NCI-H187 (cell line): ENCODE measurements at places on chromosomes 2 and 18.

GRCh38 chr18:35289727-35290093, 319 bp downstream of the ZSCAN30 start:
- no peak for DNase-seq

DNA sequence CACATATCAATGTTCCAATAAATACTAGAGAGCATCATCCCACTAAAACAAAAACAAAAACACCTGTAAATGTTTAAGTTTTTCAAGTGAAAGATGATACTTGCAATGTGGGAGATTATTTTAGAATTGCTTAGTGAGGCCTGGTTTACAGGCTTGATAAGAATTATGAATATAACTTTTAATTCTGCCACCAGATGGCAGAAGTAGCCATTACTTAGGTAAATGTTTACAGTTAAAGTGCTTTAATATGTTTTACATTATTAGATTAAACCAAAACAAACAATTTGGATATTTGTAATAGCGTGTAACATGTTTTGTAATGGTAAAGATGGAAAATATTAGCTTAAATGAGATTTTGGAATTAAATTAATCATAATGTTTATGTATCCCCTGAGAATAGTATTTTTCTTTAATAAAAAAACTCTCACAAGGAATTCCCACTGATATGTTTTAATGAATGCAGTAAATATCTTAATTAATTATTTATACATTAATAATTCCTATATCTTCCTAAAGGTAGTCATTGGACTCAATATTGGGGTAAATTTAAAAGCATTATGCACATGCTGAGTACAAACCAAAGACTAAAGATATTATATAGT, 522.0 kb downstream of the SPAG16 start:
- no peak for DNase-seq

DNA sequence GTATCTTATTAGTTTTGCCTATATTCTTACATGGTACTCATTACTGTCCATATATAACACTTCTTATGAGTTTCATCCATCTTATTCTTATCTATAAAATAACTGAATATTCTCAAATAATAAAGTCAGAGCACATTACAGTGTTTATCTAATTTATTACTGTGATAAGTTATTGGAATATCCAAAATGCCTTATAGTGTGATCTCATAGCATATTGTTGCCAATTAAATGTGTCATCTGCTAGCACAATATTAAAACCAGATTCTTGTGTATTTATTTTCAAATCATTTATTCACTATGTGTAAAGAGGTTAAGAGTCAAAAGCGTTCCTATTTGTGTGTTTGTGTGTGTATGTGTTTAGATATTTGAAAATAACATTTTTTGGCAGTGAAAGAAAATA, 151.9 kb downstream of the WDR7 start:
- DNase-seq: no peak

DNA sequence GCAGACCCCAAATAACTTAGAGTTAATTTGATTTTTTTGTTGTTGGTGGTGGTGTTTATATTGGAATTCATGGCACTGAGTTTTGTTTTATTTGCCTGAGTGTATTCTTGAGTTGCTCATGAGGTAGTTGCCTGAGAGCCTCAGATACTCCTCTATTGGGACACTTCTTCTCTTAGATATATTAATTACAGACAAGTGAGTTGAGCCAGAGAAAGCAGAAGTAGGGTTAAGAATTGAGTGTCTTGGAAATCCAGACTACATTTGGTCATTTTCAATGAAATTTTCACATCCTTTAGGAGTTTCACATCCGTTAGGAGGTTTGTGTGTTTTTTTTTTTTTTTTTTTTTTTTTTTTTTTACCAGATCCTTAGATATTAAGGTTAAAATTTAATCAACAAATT, 29.0 kb downstream of the FMNL2 start:
- no peak for DNase-seq

GRCh38 chr2:216690853-216691741, 4.3 kb downstream of the IGFBP5 start:
- DNase-seq: peak; percentile 41

GRCh38 chr2:129892773-129893172, 86.7 kb upstream of the RAB6C start:
- DNase-seq: no peak

GRCh38 chr2:46269001-46269400, 28.2 kb upstream of the EPAS1 start:
- DNase-seq: no peak

DNA sequence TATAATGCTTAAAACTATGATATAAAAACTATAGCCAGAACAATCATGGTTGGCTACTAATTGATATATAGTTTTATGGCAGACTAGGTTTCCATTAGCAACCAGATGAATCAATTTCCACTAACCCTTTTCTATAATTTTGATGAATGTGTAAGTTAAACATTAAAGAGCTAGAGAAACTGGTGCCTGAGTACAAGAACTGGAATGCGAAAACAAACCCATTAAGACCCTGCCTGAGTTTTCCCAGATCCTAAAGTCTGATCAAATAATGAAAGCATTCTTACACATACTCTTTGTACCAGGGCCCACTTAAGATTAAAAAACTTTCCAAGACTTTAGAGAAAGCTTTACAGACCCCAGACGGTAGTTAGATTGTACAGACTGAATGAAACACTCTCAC, 21.3 kb downstream of the MRPL19 start:
- no peak for DNase-seq

DNA sequence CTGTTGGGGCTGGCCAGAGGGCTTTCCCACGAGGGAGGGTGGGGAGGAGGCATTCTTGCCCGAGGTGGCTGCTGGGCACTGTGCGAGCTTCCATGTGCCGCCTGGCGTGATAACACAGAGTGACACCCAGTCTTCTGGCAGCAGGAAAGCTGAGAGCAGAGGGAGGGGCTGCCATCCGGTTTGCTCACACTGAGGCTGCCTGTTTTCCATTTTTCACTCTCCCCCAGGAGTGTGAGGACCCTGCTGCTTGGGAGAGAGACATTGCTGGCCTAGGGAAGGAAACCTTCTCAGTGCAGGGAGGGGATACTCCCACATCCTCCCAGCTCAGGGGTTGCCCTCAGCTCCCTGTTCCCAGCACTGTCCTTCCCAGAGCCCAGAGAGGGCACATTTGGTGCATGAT, 73.1 kb downstream of the INHBB start:
- DNase-seq: no peak

DNA sequence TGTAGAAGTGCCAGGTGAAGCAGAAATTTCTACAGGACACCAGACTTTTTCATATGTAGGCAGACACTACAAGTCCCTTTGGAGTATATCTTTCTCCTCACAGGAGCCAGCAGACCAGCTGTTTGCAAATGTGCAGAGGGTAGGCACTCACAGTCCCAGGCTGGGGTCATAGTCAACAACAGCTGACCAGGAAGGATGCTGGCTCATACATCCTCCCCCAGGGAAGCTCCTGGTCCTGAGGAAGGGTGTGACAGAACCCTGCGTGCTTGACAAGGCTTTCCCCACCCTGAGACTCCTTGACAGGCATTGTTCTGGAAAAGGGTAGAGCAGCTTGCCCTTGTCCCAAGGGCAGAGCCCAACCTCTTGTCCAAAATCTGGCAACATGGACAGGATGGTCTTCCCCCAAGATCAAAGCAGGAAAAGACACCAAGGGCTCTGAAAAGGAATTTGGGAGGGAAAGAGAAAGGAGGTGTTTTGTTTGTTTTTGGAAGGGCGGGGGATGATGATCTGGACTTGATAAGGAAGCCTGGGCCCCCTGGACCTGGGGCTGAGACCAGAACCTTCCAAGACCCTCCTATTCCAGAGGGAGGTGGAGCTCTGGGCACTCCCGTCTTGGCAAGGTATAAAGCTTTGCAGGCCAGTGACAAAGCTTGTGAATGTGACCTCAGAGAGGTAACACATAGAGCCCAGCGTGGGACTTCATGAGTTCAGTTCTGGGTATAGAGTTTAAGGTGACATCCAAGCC, 87.1 kb downstream of the GFPT1 start:
- no peak for DNase-seq

DNA sequence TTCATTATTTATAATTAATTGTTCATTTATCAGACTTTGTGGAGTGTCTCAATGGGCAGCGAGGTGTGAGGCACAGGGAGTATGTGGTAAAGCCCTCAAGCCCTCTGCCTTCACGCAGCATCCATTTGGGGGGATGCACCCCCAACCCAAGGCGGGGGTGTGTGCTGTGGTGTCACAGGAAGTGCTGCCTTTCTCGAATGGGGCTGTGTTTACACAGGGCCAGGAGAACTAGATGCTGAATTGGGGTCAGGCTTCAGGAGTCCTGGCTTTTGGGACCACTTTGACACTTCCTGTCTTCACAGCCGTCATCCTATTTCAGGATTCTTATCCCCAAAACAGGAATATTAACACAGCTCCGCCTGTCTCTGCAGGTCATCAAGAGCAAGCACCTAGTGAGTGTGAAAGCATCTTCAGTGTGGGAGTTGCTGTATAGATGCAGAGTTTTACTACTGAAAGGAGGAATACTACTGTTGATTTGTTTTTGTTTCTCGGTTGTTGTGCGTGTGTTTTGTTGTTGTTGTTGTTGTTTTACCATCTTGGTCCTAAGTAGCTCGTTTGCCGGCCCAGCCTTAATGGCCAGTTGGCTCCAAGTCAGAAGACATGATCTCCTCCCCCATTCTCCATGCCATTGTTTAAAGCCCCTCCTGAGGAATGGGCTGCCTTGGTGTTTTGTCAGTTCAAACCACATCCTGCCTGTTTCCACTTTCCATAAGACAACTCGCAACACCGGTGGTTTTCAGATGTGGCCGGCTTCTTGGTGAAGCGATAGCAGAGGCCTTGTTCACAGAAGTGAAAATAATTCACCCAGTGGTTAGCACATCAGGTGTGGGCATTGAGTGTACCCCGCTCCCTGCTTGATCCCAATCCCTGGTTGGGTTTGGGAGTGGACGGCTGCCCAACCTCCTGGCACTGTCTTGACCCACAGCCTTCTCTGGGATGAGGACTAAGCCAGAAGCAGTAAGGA, 221.3 kb downstream of the BCL2 start:
- DNase-seq: no peak

- DNase-seq: no peak
These were observed 72.8 kb downstream of the RPIA start for GRCh38 chr2:88764141-88764849.

DNA sequence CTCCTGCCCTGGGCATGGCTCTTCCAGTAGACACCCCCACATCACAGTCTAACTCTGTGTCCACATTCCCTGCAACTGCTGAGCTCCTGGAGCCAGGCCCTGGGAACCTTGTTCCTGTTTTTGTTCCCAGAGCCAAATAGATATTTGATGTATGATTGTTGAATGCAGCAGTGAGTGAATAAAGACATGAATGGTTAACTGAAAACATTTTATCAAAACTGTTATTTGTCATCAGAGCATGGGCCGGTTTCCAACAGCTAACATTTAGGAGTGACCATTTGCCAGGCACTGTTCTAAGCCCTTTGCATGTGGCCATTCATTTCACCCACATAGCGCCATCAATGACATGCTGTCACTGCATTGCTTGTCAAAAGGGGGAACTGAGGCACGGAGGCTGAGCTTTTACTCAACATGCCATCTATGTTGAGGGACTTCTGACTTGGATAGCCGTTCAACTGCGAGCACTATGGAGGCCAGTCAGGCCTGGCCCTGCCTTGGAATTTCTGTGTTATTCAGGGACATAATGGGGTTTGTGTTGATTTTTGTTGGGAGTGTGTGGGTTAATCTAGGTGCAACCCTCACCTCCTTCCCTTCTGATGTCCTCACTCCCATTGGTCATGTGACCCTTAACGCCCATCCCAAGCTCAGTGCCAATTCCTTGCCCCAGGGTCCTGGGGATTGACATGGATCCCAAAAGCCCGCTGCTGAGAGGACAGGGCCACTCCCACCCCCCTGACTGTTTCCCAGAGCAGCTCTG, 12.6 kb downstream of the IL1R1 start:
- no peak for DNase-seq

DNA sequence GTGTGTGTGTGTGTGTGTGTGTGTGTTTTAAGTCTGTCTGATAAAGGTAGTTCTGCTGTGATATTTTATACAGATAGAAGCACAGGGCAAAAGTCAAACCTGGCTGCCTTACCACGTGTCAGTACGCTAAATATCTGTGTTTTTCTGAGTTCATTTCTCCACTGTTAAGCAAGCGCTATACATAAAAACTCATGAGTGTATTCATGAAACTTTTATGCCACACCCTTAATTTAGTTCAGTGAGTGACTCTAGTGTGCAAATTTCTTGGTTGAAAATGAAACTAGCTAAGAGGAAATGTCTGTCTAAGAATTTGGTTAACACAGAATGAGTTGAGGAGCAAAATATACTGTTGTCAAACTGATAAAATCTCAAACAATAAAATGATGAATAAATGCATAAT, 11.2 kb downstream of the CASP10 start:
- DNase-seq: no peak

- no peak for DNase-seq
These were observed 12.2 kb downstream of the ARPC2 start for GRCh38 chr2:218229239-218229638.

DNA sequence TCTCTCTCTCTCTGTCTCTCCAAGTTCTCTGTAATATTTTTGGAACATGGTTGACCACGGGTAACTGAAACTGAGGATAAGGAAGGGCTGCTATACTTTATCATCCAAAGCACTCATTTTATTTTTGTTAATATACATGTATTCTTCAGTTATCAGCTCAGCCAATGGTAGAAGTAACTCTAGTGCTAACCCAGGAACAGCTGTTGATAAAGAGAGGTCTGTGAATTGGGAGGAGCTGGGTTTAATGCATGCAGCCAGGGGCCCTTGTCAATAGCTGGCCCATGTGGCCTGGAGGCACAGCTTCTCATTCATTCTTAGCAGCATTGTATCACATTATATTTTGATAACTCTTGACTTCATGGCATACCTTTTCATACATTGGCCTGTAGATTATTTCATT, 401.6 kb downstream of the EPHA4 start:
- DNase-seq: no peak

- no peak for DNase-seq
These were observed 467.2 kb downstream of the NRXN1 start for GRCh38 chr2:50564766-50565165.

GRCh38 chr18:58212274-58212673, 168.2 kb downstream of the NEDD4L start:
- no peak for DNase-seq

DNA sequence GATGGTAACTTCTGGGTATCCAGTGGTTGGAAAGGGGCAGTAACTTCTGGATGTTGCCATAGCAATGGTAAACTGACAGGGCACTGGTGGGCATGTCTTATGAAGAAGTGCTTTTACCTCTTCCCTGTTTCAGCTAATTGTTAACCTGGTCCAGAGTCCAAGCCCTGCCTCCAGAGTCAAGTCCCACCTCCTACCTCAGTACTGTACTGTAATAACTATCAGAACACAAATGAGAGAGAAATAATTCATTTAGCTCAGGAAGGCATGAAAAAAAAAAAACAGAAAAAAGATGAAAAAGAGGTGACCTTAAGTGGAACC, 237.0 kb downstream of the ZNF804A start:
- DNase-seq: no peak
